T-helper 1 cell (primary cell): ENCODE measurements at places on chromosomes 6 and 20.
A peak's percentile ranks its signal among the peaks of the same experiment; 100 is the strongest.

GRCh38 chr20:52921340-52921739 lies 50.8 kb upstream of the TSHZ2 start:
- no peak for DNase-seq

- DNase-seq = no peak
These were observed 63.8 kb downstream of the MBOAT1 start for GRCh38 chr6:20148433-20148832.

DNA sequence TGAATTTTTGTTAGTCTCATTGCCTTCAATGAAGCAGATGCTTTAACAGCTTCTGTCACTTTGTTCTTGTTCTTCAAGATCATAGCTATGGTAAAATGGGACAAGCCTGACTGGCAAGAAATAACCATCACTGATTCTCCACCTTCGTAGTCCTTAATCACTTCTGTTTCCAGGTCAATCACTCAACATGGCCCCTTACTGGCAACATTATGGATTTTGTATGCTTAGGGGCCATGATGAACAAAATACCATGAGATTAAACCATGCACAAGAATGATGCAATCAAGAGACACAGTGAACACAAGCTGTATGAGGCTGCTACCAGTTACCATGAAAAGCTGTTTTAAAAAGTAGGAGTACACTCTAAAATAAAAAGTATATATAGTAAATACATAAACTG lies 32.8 kb downstream of the ADNP start:
- DNase-seq = no peak

DNA sequence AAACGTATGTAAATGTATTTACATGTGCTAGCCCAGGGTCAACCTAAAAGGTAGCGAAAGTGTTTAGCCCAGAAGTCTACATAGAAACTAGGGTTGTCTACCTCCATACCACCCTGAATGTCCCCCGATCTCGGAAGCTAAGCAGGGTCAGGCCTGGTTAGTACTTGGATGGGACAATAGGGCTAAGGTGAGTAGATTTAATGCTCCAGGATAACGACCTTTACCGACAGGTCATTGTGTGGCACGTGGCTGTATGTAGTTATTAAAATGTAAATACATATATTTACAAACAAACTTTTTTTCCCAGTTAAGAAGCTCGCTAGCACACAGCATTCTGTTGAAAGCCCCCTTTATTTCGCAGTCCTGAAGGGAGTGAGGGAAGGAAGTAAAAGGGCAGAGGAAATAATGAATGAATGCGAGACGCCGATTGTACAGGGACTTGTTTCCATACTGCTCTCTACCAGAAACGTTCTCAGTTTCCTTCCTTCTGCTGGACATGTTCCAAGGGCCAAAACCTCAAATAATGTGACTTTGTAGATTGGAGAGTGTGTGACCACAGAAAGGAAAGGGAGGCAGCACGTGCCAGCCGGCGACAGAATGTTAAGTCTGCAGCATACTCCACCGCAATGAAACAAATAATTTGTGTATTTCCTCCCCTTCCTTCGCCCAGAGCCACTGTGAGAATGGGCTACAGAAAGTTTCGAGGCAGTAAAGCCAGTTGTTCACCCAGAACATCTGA lies 612 bp downstream of the ADAT2 start:
- peak; percentile 8 for DNase-seq

GRCh38 chr20:10863337-10864060 lies 189.7 kb upstream of the JAG1 start:
- DNase-seq = no peak

DNA sequence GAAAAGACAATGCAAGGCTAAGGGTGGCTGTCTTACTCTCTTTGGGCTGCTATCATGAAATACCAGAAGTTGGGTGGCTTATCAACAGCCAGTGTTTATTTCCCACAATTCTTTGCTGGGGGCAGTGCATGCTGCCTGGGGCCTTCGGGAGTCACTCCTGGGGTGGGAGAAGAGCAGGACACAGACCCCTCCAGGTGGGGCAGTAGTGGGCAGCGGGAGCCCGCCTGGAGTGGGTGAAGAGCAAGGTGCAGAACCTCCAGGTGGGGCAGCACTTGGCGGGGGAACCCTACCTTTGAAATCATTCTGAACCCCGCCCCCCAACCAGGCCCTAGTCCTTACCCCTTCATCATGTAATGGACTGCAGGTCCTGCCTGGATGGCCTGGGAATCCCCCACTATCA lies 69.6 kb upstream of the THBS2 start:
- no peak for DNase-seq
